ENCODE measurements at places on chromosomes 16 and 17.

GRCh38 chr16:60230666-60231065, 1496.5 kb upstream of the GOT2 start:
- no peaks in the 10 kb centered on the region for H3K36me3 ChIP-seq
- no peak overlapping the region for H3K27ac ChIP-seq
- H3K4me1 ChIP-seq = no peaks in the 10 kb centered on the region
- H3K27me3 ChIP-seq = no peaks in the 10 kb centered on the region

- no peak for DNase-seq
- H3K4me1 ChIP-seq = no peaks in the 10 kb centered on the region
- H3K4me3 ChIP-seq = no peak overlapping the region
- H3K27me3 ChIP-seq = peaks cover 4% of the 10 kb centered on the region
- H3K27ac ChIP-seq = no peak overlapping the region
Measured at GRCh38 chr17:54899201-54899600, 1.5 kb upstream of the TOM1L1 start.

DNA sequence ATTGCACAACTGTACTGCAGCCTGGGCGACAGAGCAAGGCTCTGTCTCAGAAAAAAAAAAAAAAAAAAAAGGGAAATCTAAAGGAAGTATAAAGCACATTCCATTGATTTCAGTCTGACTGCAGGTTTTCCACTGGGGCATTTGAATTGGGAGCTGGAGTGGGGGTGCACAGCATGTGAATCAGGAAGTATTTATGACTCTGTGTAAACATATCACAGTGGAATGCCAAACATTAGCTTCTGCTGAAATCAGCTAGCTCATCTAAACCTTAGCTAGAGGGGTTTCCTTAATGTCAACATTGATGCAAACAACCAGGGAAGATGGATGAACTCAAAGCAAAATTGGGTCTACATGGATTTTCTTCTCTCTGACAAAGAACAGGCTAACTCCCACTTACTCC, 641.0 kb upstream of the EEF2KMT start:
- H3K27me3 ChIP-seq = no peaks in the 10 kb centered on the region
- DNase-seq = no peak
- no peak overlapping the region for H3K27ac ChIP-seq
- no peaks in the 10 kb centered on the region for H3K36me3 ChIP-seq
- no peak overlapping the region for H3K4me3 ChIP-seq

DNA sequence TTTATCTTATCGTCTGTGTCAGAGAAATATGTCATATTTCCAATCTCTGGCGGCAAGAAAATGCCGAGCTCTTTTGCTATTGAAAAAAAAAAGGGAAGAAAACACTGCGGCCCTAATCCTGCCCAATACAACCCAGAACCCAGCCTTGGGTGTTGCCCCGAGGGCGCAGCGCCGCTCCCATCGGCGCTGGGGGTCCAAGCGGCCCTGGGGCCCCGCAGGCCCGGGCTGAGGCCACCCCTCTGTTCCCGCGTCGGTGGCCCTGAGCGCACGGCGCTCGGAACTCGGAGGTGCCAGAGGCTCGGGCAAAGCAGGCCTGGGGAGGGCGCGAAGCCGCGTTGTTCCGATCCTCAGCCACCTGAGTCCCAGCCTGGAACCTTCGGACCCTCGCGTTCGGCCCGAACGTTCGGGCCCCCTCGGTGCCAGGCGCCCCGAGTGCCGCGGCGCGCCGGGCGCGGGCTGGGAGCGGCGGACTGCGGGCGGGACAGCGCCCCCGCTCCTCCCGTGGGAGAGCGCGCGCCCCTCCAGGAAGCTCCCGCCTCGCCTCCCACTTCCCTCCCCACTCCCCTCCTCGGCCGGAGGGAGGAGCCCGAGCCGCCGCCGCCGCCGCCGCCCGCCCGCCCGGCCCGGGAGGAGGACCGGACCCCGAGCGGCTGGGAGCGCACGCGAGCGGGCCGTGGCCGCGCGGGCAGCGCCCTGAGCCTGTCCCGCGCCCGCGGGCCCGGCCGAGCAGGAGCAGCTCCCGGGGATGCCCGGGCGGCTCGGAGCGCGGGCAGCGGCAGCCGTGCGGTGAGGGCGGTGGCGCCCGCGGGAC, at the start of gene CPNE2:
Gene CPNE2 (plus strand): TSS at position 609 of the 811 bp plus-strand sequence. CDS start 18,160 bp downstream, outside the sequence.
- no peak for DNase-seq
- peaks cover 6% of the 10 kb centered on the region for H3K4me1 ChIP-seq
- peak within 1 kb of the TSS; percentile 54 for H3K4me3 ChIP-seq
- H3K27me3 ChIP-seq = no peaks in the 10 kb centered on the region

GRCh38 chr17:66469890-66470289, 167.5 kb downstream of the PRKCA start:
- H3K4me3 ChIP-seq = no peak overlapping the region
- H3K27me3 ChIP-seq = no peaks in the 10 kb centered on the region
- H3K4me1 ChIP-seq = peaks cover 46% of the 10 kb centered on the region
- no peaks in the 10 kb centered on the region for H3K36me3 ChIP-seq
- no peak for DNase-seq
- H3K27ac ChIP-seq = no peak overlapping the region

DNA sequence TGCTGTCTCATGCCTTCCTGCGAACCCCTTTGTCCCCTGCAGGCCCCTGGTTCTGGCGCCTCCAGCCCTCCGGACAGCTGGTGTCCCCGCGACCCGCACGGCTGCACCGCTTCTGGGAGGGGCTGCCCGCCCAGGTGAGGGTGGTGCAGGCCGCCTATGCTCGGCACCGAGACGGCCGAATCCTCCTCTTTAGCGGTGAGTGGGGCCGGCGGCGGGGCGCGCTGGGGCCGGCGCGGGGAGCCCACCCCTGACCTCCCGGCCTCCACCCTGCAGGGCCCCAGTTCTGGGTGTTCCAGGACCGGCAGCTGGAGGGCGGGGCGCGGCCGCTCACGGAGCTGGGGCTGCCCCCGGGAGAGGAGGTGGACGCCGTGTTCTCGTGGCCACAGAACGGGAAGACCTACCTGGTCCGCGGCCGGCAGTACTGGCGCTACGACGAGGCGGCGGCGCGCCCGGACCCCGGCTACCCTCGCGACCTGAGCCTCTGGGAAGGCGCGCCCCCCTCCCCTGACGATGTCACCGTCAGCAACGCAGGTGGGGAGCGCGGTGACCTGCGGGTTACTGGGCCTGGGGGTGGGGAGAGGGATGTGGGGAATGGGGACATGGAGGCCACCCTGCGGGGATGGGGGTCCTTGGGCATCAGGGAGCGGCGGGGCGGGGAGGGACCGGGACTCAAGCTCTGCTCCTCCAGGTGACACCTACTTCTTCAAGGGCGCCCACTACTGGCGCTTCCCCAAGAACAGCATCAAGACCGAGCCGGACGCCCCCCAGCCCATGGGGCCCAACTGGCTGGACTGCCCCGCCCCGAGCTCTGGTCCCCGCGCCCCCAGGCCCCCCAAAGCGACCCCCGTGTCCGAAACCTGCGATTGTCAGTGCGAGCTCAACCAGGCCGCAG, 7.1 kb upstream of the IL32 start:
- peak overlapping the region; percentile 71 for H3K4me3 ChIP-seq
- DNase-seq = peak; percentile 44
- H3K27ac ChIP-seq = peak overlapping the region; percentile 75
- no peaks in the 10 kb centered on the region for H3K36me3 ChIP-seq
- peaks cover 47% of the 10 kb centered on the region for H3K4me1 ChIP-seq
- no peaks in the 10 kb centered on the region for H3K27me3 ChIP-seq

- H3K27ac ChIP-seq = peak overlapping the region; percentile 89
- peaks cover 38% of the 10 kb centered on the region for H3K4me1 ChIP-seq
- peaks cover 2% of the 10 kb centered on the region for H3K36me3 ChIP-seq
- H3K27me3 ChIP-seq = no peaks in the 10 kb centered on the region
- peak overlapping the region; percentile 50 for H3K4me3 ChIP-seq
Measured at GRCh38 chr16:89505204-89506112, 2.7 kb upstream of the SPG7 start.

GRCh38 chr17:45436625-45437464, 4.2 kb upstream of the ARHGAP27 start:
- no peak for DNase-seq
- no peak overlapping the region for H3K27ac ChIP-seq
- H3K36me3 ChIP-seq = peaks cover 8% of the 10 kb centered on the region
- H3K27me3 ChIP-seq = no peaks in the 10 kb centered on the region
- H3K4me3 ChIP-seq = no peak overlapping the region

GRCh38 chr17:42271006-42271778, 5.0 kb downstream of the STAT5B start:
- H3K27ac ChIP-seq = peak overlapping the region; percentile 34
- peaks cover 78% of the 10 kb centered on the region for H3K4me1 ChIP-seq
- H3K27me3 ChIP-seq = no peaks in the 10 kb centered on the region
- no peak for DNase-seq

- no peaks in the 10 kb centered on the region for H3K4me1 ChIP-seq
- H3K27me3 ChIP-seq = no peaks in the 10 kb centered on the region
- no peaks in the 10 kb centered on the region for H3K36me3 ChIP-seq
- H3K4me3 ChIP-seq = no peak overlapping the region
Measured at GRCh38 chr17:70073799-70074198, 1.2 kb upstream of the KCNJ16 start.

- peaks cover 6% of the 10 kb centered on the region for H3K27me3 ChIP-seq
- no peaks in the 10 kb centered on the region for H3K4me1 ChIP-seq
- no peaks in the 10 kb centered on the region for H3K36me3 ChIP-seq
- H3K27ac ChIP-seq = no peak overlapping the region
- no peak overlapping the region for H3K4me3 ChIP-seq
- DNase-seq = no peak
Measured at GRCh38 chr17:41049110-41049509, 2.0 kb upstream of the KRTAP2-1 start.

Data from CD8-positive, alpha-beta memory T cell (primary cell).